ENCODE measurements at places on chromosomes 2 and 18.

GRCh38 chr2:31651267-31651666, 70.5 kb upstream of the SRD5A2 start:
- DNase-seq = no peak

DNA sequence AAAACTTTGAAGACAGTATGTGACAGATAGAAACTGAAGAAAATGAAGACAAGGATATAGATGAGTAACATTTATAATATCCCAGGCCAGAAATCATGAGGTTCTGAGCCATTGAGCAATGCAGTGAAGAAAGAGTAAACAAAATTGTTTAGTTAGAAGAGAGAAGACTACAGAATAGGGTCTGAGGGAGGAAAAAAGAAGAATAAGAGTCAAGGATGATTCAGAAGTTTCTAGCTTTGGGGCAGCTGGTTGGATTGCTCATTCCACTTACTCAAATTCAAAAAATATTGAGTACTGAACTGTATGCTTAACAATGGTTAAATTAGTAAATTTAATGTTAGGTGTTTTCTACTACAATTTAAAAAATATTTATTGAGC, 155.0 kb upstream of the OTX1 start:
- DNase-seq = no peak

- no peak for DNase-seq
These were observed 694 bp downstream of the CFAP36 start for GRCh38 chr2:55519938-55520885.

DNA sequence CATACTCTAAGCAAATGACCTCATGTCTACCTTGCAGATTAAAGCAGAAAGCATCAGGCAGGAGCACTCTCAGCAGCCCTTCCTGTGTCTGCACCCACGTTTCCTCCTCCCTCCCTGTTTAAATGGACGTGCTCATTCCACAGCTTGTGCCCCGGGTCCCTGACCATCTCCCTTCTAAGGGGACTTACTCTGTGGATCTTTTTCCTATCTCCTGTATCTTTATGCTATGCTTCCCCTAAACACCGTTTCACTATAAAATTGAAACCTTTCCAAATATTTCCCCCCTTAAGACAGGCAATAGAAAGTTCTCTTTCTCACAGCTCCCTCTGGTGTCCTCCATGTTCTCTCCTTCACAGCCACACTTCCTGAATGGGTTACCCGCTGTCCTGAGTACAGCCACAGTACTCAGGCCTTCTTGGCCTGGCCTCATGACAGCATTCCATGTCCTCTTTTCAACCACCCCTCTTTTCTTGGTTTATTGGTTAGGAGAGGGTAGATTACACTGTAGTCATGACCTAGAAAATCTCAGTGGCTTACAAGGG, 41.1 kb downstream of the TMEM185B start:
- no peak for DNase-seq

- no peak for DNase-seq
These were observed 15.5 kb upstream of the ARL5A start for GRCh38 chr2:151843691-151844061.

GRCh38 chr18:64851726-64852125, 702.8 kb upstream of the LINC00305 start:
- no peak for DNase-seq

- DNase-seq = no peak
These were observed 8.2 kb downstream of the SPTBN1 start for GRCh38 chr2:54464341-54464740.

GRCh38 chr2:68214381-68214780, 38.0 kb downstream of the PPP3R1 start:
- DNase-seq = no peak

- no peak for DNase-seq
These were observed 53.8 kb downstream of the ANO7 start for GRCh38 chr2:241242306-241242705.

DNA sequence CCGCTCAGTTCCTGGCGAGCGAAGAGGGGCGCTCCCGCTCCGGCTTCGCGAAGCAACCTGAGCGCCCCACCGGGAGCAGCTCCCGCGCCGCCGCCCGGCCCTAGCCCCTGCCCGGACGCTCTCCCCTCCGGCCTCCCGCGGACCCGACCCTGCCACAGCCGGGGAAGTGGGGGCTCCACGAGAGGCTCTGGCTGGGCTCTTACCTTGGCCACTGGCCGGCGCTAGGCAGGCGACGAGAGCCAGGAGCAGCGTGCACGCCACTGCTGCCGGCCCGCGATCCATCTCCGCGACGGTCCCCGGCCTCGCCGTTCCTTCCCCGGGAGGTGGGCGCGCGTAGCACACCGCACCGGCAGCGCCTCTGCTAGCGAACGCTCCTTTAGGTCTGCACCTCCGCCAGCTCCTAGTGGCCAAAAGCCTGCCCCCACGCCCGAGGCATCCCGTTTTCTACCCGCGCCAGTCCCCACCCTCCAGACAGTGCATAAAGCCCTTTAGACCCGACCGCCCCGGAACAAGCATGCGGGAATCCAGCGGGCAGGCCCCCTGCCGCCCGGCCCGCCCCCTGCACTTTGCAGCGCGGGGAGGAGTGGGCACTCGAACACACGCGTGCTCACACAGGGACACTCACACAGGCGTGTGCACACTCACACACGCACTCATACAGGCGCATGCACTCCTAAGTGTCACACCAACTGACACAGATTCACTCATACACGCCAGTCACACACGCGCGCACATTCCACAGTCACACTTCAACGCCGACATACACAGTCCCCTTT, at the start of gene LRP2:
Gene LRP2, minus strand, starts transcription at position 417 of the 776 bp plus-strand sequence. Its CDS starts 135 bp downstream, at position 282.
- no peak for DNase-seq

DNA sequence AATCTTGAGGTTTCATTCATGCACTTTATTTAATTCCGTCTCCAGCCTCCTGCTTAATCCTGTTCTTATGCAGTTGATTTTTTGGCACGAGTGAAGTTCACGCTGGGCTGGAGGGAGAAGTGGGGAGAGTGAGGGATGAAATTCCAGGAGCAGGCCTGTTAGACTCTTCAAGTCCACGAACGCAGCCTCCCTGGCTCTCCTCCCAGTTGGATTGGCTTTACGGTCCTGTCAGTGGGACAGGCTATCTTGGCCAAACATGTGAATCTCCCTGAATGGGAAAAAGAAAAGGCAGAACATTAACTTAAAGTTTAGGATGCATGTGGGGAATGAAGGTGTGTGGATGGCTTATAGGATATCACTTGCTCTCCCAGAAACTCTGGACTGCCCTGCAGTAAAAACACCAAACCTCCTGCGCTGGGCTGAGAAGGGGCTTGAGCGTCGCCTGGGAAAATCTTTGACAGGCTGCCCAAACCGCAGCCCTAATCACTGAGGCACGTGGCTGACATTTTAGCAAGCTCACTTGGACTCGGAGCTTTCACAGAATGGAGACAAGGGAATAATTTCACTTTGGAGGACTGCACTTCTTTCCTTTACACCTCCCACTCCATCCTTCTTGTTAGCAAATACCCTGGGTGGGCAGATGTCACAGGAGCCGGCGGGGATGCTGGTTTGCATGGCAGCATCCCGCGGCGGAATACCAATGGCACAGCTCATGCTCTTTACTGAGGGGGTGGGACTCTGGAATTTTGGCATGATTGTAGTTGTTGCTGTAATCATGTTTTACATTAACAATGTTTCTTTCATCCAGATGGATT, 93.9 kb downstream of the ACKR3 start:
- DNase-seq = no peak

DNA sequence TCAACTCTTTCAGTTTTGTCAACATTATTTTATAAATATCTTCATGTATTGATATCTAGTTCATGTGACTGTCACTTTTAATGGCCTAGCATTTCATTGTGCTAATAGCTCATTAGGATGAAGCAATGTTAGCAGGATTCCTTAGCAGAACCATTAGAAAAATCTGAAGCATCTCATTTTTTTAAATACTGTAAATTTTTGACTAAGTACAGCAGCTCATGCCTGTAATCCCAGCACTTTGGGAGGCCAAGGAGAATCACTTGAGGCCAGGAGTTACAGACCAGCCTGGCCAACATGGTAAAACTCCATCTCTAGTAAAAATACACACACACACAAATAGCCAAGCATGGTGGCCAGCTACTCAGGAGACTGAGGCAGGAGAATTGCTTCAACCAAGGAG, 15.6 kb upstream of the ANTXR1 start:
- no peak for DNase-seq

GRCh38 chr2:189633392-189633811, 27.9 kb upstream of the ASNSD1 start:
- DNase-seq = no peak

DNA sequence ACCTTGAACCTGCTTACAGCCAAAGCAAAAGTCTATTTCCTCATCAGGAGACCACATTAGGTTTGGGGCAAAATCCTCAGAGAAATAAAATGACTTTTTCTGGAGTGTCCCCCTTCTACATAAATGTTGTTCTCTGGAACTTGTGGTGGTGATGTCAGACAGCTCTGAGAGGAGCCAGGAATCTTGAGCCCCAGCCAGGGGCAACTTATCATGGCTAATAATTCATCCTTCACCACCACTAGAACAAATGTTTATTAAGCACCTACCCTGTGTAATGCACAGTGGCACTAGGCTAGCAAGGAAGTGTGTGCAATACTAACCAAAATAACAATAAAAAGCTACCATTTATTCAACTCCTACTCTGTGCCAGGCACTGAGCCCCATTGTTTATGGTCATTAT, 9.0 kb upstream of the BMP10 start:
- DNase-seq = no peak

- no peak for DNase-seq
These were observed 106.8 kb upstream of the ZFP36L2 start for GRCh38 chr2:43333101-43333655.

GRCh38 chr2:68046224-68046623, 16.6 kb downstream of the C1D start:
- no peak for DNase-seq

DNA sequence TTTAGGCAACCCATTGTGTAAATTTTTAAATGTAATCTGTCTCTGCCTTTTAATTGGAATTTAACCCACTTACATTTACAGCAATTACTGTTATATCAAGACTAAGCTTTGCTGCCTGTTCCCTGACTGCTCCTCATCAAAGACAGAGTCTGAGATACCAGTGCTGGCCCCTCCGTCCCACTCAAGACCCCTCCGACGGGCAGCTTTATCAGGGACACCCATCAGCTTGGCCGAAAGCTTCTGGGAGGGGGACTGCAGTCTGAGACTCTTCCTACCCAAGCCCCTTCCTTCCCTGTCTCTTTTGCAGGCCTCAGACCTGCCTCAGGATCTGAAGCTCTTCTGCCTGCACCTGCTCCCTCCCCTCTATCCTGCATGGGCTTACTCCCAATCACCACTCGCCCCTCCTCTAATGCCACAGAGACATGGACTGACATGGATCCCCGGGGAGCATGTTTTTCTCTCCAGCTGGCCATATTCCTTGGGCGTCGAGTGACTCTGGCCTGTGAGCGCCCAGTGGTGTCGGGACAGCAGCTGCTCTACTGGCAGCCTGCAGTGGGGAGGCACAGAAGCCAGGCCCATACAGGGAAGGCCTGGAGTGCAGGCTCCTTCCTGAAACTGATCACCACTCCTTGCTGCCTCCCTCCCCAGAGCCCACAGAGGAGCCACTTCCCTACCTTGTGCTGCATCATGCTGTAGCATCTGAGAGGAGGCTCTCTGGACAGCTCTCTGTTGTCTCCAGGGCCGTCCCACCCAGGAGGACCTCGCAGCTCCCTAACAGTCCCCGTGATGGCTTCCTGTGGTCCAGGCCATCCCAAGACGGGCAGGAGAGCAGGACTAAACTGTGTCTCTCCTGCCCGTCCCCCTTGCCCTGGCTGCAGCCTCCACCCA, 3.7 kb upstream of the KIF1A start:
- DNase-seq = no peak
